Right cardiac atrium (tissue), 5 donors: ENCODE measurements at places on chromosomes 5 and 9. TPM values are rescaled to one million over a fixed set of nuclear protein-coding genes. Genes with fewer than 3 reads are reported as not detected.

Gene C8G
- total RNA-seq = 1.3 TPM

DNA sequence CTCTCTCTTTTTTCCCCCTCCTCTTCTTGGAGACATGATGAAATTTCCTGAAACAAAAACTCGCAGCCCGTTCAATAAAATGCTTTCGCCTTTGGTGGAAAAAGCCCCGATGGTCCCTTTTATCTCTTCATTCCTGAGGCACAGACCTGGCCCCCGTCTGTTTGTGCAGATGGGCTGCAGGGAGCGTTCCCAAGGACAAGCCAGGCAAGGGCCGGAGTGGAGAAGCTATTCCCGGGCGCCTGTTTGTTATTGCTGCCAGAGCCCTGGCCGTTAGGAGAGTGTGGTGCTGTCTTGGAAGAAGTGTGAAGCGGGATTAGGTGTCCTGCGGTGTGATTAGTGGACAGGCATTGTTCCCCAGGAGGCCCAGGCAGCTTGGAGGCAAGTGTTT is 71.9 kb downstream of the SMIM23 start:
- no peak for DNase-seq

GRCh38 chr9:79817438-79818004 is 245.8 kb downstream of the TLE4 start:
- DNase-seq = peak; percentile 23

Gene C5
- 1.5 TPM for total RNA-seq

DNA sequence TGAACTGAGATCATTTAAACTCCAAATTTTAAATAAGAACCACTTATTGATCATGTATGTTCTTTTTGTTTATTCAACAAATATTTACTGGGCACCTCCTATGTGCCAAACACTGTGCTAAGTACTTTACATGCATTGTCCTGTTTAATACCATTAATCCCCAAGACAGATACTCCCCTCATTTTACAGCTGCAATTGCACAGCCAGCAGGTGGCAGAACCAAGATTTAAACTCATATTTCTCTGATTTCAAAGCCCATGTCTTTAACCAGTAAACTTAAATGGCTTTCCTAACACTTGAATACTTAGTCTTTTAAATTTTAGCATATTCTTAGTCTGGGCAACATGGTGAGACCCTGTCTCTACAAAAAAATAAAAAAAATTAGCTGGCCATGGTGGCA is 43.4 kb upstream of the KIAA1958 start:
- no peak for DNase-seq

Gene SVEP1
- 12.2 TPM for total RNA-seq

- DNase-seq = no peak
Observed at GRCh38 chr5:168449166-168449565, 37.1 kb upstream of the RARS1 start.

Gene FGD3
- 3.2 TPM for total RNA-seq

- no peak for DNase-seq
Observed at GRCh38 chr5:92980491-92980890, 600.5 kb downstream of the NR2F1-AS1 start.

Gene OR13C5
- not detected for total RNA-seq

Gene RNF183
- total RNA-seq = not detected

- DNase-seq = no peak
Observed at GRCh38 chr5:118990582-118990981, 2.2 kb upstream of the DTWD2 start.

DNA sequence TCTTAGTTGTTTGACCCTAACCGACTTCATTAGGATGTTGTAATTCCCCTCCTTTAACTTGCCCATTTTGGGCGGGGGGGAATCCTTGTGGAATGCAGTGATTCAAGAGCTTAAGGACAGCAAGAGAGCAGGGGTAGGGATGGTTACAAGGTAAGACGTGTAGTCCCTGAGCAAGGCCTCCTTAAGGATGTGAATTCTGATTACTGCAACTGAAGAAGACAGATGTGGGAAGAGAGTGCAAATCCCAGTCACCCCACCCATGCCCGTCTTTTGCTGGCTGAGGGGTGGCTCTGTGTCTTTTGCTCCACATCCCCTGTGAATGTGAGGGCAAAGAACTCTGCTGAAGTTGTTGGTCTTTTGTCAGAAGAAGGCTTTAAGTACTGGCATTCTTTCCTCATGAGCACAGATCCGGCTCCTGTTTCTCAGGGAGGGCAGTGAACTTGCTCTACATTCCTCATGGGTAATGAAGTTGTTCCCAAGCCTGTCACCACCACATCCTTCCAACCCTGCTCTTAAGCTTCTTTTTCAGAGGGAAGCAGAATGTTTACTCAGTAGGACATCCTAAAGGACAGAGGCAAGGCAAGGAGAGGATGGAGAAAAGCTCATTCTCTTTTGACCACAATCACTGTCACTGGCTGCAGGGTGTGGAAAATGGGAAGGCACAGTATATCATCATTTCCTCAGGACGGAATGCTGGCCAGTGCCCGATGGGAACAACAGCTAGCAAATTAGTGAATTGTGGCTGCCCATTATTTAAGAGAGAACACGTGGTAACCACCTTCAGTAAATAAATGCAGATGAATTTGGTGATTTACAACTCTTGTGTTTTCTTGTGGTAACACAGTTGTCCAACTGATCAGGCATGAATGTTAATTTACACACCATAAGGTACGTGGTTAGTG is 61.5 kb downstream of the RAI14 start:
- no peak for DNase-seq

Gene MAP1B
- total RNA-seq = 89.9 TPM

- DNase-seq = peak; percentile 100
Observed at GRCh38 chr9:125241000-125241862, at the start of gene HSPA5. HSPA5 (minus strand) TSS chr9:125241343; CDS start chr9:125241126, 217 bp downstream.

Gene SNAPC4
- total RNA-seq = 4.0 TPM

GRCh38 chr9:126612813-126613641 is 701 bp upstream of the LMX1B start:
- peak; percentile 71 for DNase-seq

Gene ADAMTSL1
- total RNA-seq = 2.2 TPM

Gene ADAMTS19
- 1.5 TPM for total RNA-seq

DNA sequence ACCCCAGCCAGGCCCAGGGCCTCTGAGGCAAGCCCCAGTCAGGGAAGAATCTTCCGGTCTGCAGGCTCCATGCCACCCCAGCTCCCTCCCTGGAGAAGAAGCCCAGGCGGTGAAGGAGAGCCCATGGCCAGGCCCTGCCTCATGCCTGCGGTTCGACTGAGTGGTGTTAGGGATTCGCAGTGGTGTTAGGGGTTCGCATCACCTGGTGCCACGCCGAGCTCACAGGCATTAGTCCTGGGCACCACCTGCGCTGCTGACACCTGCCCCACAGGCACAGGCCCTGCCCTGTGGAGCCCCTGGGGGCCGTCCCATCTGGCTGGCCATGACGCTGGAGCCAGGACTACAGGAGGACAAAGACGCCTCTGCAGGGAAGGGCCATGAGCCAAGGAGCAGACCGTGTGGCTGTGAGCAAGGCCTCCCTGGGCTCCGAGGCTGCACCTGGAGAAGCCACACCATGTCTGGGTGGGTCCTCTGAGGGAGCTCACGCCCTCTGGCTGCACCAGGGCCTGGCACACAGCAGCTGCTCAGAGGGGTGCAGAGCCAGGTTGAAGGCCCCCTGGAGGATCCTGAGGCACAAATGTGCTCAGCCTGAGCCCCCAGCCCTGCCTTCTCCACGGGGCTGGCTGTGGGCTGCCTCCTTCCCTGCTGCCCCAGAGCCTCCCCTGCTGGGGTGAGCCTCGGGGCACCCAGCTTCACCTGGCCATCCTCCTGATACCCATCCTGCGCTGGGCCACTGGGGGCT is 27.6 kb upstream of the RNF130 start:
- no peak for DNase-seq

DNA sequence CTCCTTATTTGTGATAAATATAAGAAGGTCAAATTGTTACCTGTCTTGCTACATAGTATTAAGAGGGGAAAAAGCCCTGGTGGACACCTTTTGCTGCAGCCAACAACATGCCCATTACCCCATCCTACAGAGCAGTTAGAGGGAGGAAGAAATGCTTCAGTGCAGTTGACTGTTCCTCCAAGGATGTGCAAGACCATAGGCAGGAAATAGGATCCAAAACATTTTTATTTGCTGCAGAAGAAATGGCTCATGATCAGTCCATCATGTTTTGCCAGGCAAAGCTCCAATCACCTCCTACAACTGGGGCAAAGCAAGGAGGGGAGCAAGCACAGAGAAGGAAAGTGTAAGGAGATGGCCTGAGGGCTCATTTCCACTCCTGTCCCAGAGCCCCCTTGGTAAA is 399.1 kb upstream of the PIK3R1 start:
- DNase-seq = no peak

DNA sequence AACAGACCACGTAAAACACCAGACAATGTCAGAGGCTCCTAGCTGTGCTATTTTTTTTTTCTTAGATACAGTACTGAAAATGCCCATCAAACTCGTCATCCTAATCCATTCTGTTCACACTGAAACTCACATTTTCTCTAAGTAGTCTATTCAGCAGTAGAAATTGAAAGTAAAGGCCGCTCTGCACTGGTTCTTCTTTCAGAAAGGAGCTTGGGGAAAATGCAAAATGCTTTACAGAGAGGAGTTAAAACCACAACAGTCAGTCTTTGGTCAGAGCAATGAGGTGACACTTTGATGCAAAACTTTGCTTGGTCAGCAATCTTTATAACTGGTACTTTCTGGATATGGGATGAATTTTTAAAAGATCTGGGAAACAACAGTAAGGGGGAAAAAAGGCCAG is 43.8 kb upstream of the SUSD1 start:
- no peak for DNase-seq

- DNase-seq = no peak
Observed at GRCh38 chr9:19119801-19120440, 7.4 kb downstream of the PLIN2 start.

Gene CATSPER3
- 0.59 TPM for total RNA-seq

- DNase-seq = no peak
Observed at GRCh38 chr9:16743375-16743774, 127.1 kb downstream of the BNC2 start.

Gene ENTREP1
- total RNA-seq = 26.5 TPM

- DNase-seq = no peak
Observed at GRCh38 chr5:50786073-50786472, 119.6 kb downstream of the PARP8 start.

GRCh38 chr5:126417178-126417577 is 6.0 kb upstream of the GRAMD2B start:
- no peak for DNase-seq

DNA sequence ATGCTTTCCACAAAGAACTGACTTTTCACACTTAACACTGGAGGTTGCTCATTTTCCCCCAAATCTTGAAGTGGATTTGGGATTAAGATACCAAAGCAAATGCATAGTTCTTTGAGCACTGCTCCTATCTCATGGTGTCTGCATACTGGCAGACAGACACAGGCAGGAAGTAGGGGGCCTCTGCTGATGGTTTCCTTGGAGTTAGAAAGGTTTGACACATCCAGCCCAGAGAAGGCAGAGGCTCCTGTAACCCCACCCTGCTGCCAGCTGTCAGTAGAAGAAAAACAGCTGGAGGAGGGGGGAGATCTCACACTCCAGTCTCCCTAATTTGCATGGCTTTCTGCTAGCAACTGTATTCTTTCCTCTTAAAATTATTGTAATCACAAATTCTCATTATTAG is 44.1 kb downstream of the APTX start:
- DNase-seq = no peak

DNA sequence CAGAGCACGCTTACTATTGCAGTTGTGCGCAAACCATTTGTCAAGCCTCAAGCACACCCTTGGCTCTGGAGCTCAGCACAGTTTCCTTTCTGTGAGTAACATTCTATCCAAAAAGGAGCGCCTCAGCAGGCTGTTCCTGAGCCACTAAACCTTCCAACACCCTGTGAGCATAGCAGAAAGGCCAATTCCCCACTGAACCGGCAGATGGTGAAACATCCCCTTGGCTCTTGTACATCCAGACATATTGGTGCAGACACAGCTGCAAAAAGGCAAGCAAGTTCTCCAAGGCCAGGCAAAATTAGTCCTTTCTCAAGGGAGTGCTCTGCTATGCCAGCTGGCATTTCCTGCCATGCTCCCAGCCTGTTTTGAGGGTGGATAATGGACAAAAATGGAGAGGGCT is 44.1 kb upstream of the CEMIP2 start:
- DNase-seq = peak; percentile 62

Gene PPP3R2
- not detected for total RNA-seq

DNA sequence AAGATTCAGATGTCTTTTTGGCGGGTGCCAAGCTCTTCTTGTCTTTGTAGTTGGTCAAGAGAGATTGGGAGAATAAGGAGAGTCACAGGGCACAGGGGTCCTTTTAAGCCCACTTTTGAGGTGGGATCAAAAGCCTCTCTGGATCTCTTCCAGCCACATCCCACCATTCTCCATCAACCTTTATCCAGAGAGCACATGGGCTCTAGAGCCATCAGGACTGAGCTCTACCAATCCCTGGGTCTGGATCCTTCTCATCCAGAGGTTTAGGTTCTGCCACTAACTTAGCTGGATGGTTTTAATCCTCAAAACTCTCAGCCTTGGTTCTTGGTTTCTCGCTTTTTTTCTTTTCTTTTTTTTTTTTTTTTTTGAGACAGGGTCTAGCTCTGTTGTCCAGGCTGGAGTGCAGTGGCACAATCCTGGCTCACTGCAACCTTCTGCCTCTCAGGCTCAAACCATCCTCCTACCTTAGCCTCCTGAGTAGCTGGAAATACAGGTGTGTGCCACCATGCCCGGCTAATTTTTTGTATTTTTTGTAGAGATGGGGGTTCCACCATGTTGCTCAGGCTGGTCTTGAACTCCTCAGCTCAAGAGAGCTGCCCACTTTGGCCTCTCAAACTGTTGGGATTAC is 44.6 kb upstream of the MATR3 start:
- DNase-seq = no peak

DNA sequence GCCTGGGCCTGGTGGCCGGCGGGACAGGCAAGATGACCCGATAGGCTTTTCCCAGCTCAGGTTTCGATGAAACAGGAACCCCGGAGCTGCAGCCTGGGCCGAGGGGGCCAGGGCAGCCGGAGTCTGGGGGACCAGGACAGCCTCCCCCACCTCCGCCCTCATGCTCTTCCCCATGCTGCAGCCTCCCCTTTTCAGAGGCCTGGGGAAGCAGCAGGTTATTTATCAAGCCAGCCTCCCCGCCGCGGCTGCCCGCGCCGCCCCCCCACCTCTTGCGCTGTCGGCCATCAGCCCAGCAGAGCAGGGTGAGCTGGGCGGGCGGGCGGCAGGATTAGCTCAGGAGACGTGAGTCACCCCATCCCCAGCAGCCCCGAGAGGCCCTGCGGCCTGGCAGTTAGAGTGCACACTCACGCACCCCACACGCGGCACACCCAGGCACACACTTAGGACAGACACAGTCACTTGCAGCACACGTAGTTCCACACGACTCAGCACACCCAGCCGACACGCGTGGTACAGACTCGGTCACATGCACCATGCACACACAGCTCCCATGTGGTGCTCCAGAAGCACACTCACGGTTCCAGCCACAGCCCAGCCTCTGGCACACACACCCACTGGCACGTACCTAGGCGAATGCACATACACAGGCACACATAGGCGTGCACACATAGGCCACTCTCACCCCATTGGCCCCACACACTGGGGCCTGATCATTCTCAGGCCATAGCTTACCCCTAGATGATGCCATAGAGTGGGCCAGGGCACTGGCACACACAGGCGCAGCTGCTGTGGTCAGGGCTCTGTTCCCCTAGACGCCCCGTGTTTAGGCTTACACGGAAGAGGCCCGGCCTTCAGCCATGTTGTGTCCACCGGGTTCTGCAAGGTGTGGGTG is 13.0 kb downstream of the CXXC5 start:
- DNase-seq = peak; percentile 93
